Left kidney (tissue), 8 donors: ENCODE measurements at places on chromosomes 7 and 10.

GRCh38 chr7:132386201-132386681 is 190.0 kb downstream of the PLXNA4 start:
- peak; percentile 68 for DNase-seq

GRCh38 chr7:37833107-37833817 is 15.1 kb upstream of the NME8 start:
- DNase-seq = peak; percentile 41

- DNase-seq = no peak
Measured at GRCh38 chr7:47970761-47971160, 8.7 kb downstream of the HUS1 start.

GRCh38 chr7:30920021-30920583 is 8.4 kb downstream of the AQP1 start:
- no peak for DNase-seq

DNA sequence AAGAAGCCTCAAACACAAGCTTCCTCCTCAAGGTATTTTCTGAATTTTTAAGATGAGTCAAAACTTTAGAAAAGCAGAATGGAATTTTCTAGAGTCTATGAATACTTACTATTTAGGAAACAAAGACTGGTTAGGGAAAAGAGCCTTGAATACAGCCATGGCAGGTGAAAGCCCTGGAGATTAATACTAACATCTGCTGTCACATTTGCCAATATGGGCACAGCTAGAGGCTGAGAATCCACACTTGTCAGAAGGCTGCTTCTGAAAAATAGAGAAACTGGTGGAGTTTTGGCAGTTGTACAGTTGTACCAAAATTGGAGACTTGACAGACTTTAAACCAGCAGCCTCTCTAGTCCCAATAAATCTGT is 24.3 kb upstream of the CNNM1 start:
- DNase-seq = no peak

DNA sequence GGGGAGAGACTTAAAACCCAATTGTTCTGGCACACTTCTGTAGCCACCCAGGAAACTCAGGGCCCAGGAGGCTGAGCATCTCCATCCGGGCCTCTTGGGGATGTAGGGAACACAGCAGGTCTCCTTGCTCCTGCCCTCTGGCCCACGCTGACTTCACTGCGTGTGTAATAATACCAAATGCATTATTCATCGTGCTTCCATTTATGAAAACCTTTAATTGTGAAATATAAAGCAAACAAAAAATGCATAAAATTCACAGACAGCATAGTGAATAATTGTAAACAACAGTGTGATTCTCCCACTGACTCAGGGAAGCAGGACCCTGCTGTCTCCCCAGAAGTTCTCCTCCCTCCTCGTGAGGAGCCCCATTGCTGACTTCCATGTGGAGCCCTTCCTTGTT is 70.3 kb upstream of the SHH start:
- DNase-seq = no peak

DNA sequence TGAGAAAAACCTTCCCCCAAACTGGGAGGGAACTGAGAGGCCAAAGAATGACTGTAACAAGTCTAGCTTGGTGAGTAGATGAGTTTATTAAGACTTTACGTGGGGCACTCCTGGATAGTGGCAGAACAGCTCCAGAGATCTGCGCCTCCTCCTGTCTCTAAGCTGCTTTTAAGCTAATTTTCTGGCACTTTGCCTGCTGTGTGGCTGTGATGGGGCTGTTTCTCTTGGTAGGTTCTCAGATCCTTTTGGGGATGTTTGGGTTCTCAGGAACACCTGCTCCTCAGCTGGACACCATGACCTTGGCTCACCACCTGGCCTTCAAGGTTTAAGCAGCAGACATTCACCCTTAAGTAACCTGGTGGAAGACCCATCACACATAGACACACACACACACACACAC is 68.3 kb downstream of the AKR1E2 start:
- DNase-seq = no peak
